Hematopoietic multipotent progenitor cell (in vitro differentiated cells): ENCODE measurements at places on chromosomes 12 and 14. TPM values are rescaled to one million over a fixed set of nuclear protein-coding genes. Genes with fewer than 3 reads are reported as not detected.

DNA sequence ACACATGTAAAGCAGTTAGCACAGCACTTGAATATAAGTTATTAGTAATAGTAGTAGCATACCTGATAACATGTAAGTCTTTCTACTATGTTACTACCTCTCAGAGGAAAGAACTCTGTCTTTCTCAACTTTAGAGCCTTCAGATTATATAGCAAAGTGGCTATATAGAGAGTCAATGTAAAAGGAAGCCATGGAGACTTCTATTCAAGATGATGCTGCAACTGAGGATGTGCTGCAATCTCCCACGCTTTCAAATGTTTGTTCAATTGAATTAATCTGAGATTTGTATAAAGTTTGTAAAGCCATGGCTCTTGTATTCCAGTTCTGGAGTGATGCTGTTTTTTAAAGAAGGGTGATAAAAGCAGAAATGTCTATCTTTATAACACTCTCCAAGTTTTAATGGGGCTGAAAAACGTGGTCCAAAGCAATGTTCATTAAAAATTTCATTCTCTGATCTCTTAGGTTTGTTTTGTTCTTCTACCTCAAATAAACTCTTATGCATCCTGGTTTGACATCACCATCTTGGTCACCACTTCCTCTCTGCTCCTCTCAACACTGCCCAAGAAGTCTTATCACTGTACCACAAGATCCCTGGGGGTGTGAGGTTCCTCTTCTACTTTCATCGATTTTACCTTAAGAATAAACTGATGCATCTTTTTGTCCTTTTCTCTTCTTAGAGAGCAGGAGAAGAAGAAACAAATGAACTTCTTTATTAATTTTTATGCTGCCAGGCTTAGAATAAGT, 40.6 kb downstream of the C12orf42 start:
- DNase-seq, result no peak

DNA sequence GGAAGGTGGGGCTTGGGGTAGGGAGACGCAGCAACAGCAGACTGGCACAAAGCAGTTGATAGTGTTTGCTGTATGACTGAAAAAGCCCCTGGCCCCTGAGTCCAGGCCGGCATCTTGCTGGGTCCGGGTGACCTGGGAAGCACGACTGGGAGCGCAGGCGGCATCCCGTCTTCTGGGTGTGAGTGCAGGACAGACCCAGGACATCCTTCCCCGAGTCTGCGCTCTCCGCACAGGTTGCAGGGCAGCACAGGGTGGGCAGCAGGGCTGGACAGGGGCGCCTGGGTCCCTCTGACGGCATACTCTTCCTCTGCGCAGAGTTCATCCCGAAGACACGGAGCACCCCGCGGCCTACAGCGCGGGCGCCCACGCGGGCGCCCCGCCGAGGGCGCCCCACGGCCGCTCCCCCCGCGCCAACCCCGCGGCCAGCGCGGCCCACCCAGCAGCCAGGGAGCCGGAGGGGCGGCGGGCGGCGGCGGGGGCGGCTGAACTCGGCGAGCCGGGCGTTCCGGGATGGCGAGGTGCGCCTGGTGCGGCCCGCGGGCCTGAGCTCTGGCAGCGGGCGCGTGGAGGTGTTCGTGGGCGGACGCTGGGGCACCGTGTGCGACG, 9.2 kb upstream of the CYP46A1 start:
- no peak for DNase-seq

The SAMD15 gene
- 0.81 TPM for total RNA-seq

The TEX52 gene
- under 0.01 TPM for total RNA-seq
